Cerebellar nuclear complex (tissue), 1 donor: ENCODE measurements at places on chromosomes 1 and 21.

GRCh38 chr1:34745666-34746065 is 9.2 kb upstream of the GJB5 start:
- no peak for DNase-seq

DNA sequence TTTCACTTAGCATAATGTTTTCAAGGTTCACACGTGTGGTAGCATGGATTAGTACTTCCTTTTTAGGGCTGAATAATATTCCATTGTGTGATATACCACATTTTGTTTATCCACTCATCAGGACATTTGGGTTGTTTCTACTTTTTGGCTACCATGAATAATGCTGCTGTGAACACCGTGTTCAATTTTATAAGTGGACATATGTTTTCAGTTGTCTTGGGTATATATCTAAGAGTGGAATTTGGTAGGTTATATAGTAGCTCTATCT is 3.8 kb downstream of the IL22RA1 start:
- no peak for DNase-seq

GRCh38 chr21:33403128-33403785 is at the start of gene IFNGR2:
IFNGR2 (plus strand) TSS chr21:33403413; CDS start chr21:33403544, 131 bp downstream.
- DNase-seq: no peak

- no peak for DNase-seq
Measured at GRCh38 chr1:118960567-118961136, 27.5 kb downstream of the TBX15 start.

- no peak for DNase-seq
Measured at GRCh38 chr1:209845408-209845725, 17.6 kb downstream of the UTP25 start.

DNA sequence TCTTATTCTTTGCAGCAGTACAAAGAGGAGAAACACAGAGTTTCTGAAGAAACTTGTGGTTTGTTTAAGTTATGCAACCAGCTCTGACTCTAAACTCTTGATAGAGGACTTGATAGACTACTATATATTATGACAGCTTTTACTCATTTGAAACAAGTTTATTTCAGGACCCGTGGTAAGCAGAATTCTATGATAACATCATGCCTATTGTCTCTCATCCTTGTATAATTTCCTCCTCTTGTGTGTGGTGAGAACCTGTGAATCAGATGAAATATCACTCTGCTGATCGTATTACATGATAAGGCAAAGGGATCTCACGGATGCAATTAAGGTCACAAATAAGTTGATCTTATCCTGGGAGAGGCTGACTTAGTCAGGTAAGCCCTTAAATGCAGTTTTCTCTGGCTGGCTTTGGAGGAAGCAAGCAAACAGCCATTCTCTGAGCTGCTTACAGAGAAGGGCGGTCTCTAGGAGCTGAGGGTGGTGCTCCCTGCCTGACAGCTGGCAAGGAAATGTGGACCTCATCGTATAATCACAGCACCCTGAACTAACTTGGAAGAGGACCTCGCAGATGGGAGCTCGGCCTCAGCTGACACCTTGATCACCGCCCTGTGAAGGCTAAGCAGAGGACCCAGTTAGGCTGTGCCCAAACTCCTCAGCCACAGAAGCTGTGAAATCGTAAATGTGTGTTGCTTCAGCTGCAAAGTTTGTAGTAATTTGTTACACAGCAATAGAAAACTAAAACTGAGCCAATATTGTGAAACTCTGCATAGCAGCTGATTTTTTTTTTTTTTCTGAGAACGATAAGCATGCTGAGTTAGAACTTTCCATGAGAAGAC is 151.1 kb upstream of the DPT start:
- DNase-seq: no peak

DNA sequence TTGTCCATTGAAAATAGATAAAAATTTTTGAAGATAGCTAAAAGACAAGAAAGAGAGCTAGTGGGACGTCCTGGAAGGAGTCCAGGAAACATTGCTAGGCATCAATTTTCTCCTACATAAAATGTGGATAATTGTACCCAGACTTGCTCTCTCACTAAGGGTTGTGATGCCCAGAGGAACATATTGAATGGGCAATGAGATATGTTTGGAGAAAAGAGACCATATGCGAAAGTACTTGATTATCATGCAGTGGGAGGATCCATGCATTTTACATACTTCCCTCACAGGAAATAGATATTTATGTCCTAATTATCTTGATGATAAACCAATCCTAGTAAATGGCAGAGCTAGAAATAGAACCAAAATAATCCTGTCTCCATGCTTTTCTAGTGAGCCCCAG is 108.4 kb upstream of the TNR start:
- DNase-seq: no peak

DNA sequence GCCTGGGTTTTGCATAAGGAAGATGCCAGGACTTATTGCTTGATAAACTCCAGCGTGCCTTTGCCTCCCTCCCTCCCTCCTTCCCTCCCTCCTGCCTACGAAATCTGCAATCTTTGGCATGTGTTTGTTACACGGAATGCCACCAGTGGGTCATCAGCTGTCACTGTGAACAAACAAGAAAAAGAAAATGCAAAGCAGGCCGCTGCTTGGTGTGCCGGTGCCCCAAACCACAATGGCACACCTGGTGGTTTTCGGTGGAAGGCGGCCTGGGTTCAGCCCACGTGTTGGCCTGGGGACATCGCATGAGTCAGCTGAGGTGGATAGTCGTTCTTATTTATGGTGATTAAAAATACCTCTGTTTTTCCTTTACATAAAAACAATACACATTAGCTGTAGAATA is 16.3 kb upstream of the IFNLR1 start:
- DNase-seq: no peak

GRCh38 chr1:109151146-109151990 is 37.5 kb downstream of the ELAPOR1 start:
- DNase-seq: no peak

GRCh38 chr1:174217787-174218574 is 58.7 kb downstream of the RABGAP1L start:
- DNase-seq: no peak

DNA sequence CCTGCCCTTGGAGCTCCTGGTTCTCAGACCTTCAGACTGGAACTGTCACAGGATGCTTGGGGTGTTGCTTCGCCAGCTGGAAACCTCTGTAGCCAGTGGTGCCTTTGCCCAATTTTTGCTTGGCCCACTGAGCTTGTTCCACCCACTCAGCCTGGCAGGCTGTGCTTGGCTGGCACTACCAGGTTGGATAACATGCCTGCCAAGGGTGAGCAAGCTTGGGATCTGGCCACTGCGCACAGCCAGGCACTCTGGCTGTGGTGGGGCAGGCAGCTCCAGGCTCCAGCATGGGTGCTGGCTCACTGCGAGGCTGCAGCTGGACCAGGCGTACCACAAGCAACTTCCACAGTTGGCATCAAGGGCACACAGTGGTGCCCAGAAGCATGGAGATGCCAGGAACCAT is 967.8 kb upstream of the NCAM2 start:
- no peak for DNase-seq

DNA sequence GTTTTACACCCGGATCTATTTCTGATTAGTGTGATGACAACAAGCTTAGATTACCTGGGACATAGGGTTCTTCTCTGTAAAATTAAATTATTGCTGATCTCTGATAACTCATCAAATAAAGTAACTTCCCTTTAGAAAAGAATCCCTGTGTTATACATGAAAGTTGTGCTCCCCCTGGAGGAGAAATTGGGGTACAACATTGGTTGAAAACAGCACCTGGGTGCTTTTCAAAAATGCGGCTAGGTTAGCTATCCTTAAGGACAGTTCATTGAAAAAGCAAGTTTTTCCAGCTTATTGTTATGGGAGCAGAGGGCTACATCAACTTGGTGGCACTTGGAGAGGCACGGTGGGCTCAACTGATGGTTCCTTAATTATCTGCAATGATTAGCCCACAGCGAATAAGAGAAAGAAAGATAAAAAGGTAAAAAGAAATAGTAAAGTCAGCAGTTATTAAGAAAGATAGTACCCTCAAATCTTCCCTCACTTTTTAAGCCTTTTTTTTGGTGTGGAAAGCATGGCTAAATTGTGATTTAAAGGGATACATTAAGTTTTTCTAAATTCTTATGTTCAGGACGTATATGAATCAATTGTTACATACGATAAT is 97.8 kb downstream of the FMN2 start:
- DNase-seq: no peak

GRCh38 chr1:191151321-191151807 is 673.7 kb upstream of the BRINP3 start:
- no peak for DNase-seq

GRCh38 chr1:204096931-204097330 is 24.0 kb downstream of the SOX13 start:
- no peak for DNase-seq

GRCh38 chr1:211741116-211741515 is 65.7 kb upstream of the NEK2 start:
- DNase-seq: no peak

GRCh38 chr21:38243732-38244406 is 12.9 kb upstream of the KCNJ15 start:
- no peak for DNase-seq

DNA sequence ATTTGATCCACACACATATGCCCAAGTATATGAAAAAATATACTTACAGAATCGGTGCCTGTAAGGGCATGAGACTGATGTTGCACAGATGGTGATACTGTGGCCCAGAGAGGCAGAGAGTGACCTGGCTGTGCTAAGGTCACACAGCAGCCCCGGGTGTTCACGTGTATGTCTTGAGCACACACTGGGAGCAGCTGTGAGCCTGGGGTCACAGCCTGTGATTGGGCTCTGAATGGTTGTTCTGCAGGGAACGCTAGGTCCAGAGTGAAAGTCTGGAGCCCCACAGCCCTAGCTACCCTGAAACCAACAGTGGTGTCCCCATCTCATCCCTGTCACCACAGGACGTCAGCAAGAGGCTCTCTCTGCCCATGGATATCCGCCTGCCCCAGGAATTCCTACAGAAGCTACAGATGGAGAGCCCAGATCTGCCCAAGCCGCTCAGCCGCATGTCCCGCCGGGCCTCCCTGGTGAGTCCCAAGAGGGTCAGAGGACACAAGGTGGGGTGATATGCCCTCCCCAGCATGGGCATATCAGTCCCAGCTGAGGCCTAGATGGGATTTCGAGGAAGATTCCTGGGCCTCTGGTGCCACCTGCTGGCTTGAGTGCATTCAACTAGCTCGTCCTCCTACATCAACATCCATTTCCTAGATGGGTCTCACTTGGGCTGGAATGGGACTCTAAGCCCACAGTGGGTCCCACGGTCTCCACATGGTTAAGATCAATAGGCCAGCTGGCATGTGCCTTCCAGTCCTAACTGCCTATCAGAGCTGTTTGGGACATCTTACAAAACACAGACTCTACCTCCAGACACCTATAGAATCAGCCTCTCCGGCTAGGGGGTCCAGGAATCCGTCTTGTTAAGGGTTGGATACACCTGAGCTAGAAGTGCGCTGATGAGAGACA is 19.7 kb downstream of the CDK18 start:
- peak; percentile 31 for DNase-seq

- DNase-seq: no peak
Measured at GRCh38 chr1:30036229-30036547, 687.2 kb downstream of the MATN1 start.

DNA sequence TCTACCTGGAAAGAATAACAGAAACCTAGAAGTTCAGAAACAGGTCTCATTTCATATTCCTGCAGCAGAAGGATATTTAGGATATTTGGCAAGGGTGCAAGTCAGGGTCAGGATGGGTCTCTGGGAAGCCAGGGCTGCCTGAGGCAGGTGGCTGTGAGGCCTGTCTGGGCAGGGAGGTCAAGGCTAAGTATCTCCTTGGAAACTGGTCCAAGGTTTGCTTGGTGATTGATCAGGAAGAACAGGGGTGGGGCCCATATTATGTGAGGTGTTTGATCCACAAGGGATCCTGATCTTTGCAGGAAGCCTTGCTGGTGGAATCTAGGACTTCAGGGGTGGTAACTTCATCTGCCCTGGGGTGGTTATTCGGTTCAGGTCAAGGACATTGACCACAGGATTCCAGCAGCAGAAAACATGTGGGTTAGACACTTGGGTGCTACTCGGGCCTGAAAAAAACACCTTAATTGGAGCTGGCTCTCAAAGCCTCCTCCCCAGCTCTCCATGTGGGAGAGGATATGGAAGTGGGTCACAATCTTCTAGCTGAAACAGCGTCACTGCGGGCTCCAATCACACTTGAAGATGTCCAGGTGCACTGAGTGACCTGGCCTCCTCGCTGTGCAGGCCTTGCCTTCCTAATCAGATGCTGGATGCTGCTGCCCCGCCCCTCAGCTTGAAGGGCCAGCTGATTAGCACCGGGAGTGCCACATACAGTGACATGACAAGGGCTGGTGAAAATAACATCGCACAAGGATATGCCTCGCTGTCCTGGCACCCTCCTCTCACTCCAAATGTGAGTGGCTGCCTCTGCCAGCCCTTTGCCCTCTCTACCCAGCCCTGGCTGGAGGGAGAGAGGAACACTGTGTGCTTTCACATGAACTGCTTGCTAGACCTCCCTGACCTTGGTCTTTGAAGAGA is 8.7 kb downstream of the CTNNBIP1 start:
- peak; percentile 44 for DNase-seq

DNA sequence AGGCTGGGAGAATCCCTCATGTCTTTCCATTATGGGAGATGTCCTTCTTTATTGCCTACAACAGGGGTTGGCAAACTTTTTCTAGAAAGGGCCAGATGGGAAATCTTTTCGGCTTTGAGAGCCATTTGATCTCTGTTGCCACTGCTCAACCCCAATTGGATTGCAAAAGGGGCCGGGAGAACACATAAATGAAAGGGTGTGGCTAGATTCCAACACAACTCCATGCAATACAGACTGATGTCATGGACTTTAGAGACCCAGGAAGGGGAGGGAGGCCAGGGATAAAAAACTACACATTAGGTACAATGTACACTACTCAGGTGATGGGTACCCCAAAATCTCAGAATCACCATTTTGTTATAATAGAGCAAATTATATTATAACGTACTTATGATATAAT is 97.6 kb upstream of the SIM2 start:
- DNase-seq: no peak

GRCh38 chr1:60762911-60763310 is 319.4 kb upstream of the NFIA start:
- no peak for DNase-seq

- DNase-seq: no peak
Measured at GRCh38 chr1:238293075-238293474, 402.4 kb upstream of the ZP4 start.

DNA sequence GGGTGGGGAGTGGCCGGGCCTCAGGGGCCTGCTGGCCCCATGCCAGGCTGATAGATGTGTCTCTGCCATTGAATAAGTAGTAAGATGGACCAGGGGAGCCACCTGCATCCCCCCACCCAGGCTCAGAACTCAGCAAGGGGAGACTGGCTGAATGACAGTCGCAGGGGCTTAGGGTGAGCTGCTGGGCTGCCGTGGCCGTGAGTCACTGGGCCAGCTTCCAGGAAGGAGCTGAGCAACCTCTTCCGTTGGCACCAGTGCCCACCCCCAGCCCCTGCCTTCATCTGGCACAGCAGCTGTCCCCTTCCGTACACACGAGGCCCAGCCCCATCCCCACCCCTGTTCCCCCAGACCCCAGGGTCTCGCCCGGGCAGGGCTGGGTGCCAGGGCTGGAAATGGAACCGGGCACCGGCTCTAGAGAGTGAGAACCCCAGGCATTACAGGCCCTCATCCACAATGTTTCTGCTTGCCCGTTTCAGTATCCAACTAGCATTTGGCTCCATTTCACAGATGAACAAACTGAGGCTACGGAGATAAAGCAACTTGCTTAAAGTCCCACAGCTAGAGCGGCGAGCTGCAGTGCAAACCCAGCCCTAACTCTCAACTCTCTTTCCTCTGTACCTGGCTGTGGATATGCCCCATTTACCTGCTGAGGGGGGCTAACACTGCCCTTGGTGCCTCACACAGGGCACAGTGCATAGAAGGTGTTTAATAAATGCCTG is 10.2 kb downstream of the WNT4 start:
- DNase-seq: no peak

- DNase-seq: no peak
Measured at GRCh38 chr1:182101415-182102042, 40.0 kb upstream of the ZNF648 start.
